ENCODE measurements at places on chromosomes 2 and 18.

DNA sequence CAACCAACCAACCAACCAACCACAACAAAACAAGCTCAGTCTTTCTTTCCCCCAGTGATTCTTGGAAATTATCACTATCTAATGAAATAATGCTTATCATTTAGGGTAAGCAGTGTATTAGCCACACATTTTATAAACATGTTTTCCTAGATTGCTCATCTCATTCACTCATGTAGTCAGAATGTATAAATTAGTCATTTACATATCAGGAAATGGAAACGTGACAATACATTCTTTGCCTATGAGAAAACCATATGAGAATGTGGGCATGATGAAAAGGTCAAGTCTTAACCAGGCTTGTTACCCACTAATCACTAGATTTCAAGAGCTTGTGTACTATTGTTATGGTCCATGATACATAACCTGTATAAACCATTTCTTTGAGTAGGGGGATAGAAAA, 1583.4 kb upstream of the PIK3C3 start:
- no peak for DNase-seq

DNA sequence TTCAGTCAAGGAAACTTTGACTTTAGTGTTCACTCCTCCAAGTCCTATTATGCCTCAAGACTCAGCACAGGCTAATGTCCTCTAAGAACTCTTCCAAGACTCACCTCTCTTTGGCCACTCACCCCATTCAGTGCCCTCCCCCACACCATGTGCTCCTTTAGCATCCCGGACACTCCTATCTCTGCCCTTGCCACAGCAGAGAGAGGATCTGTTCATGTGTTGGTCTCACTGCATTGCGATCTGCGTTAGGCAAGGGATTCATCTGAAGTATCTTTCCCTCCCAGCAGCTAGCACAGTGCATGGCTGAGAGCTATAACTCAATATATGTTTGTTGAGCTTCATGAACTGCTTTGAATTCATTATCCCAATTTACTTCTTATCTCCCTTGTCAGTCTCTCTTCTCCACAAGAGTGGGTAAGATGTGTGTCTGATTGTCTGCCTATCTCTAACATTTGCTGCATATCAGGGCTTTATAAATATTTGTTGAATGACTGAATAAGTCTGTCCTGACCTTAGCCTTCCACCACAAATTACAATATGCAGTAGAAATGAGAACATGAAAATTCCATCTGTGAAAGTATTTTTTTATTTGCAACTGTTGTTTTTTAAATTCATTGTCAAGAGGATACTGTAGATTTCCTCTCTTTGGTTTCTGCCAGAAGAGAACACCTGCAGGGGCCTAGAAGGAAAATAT, 179.9 kb upstream of the NCKAP5 start:
- no peak for DNase-seq

GRCh38 chr2:49914281-49914680, 760.0 kb upstream of the FSHR start:
- DNase-seq, result no peak

DNA sequence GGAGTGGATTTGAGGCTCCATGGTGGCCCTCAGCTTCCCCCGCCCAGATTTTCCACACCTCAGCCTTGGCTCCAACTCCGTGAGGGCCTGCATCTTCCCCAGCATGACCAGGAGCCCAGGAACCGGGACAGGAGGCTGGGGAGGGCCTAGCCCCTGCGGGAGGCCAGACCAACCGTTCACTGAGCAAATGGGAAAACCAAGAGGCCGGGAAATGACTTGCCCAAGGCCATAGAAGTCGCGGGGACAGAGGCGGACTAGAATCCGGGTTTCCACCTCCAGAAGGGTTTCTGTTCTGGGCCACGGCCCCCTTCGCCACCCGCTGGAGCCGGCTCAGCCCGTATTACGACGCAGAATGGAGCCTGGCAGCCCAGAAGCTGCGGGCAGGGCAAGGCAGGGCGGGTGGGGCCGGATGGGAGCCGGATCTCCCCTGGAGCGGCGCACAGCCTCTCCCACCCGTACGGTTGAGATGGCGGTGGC, 7.9 kb upstream of the CRYBA2 start:
- DNase-seq, result no peak

GRCh38 chr2:144848423-144848822, 328.5 kb upstream of the ZEB2 start:
- DNase-seq, result no peak

Measured in activated CD8-positive, alpha-beta memory T cell treated with anti-CD3 and anti-CD28 coated beads for 4 hours (primary cell).